ENCODE measurements at places on chromosomes 11 and 22. TPM values are rescaled to one million over a fixed set of nuclear protein-coding genes. Genes with fewer than 3 reads are reported as not detected.

Gene MOGAT2
- 0.18 TPM for total RNA-seq

Gene UBQLN3
- 1.1 TPM for total RNA-seq

Gene MYO18B
- not detected for total RNA-seq

Gene TREH
- total RNA-seq: not detected

Gene LMO2
- 28.3 TPM for total RNA-seq

Gene ENTHD1
- total RNA-seq: 4.9 TPM

Gene PVALB
- not detected for total RNA-seq

Gene NEFH
- total RNA-seq: 1.4 TPM

Gene MPEG1
- 18.0 TPM for total RNA-seq

Gene P2RY2
- 12.3 TPM for total RNA-seq

Gene KCNJ5
- total RNA-seq: 2.5 TPM

Gene PRCP
- total RNA-seq: 82.7 TPM

Gene RAB38
- total RNA-seq: 3.2 TPM

Gene APOBEC3G
- total RNA-seq: 8.9 TPM

Gene GAL3ST3
- total RNA-seq: not detected

Gene MED15
- total RNA-seq: 130 TPM

Gene CASP5
- total RNA-seq: 0.76 TPM

Gene OR52I1
- total RNA-seq: 0.13 TPM

Gene TMEM191B
- total RNA-seq: 0.80 TPM

Gene CADM1
- 58.7 TPM for total RNA-seq

Gene SLCO2B1
- 81.1 TPM for total RNA-seq

Gene TMEM25
- total RNA-seq: 20.9 TPM

Gene INPP5J
- 1.9 TPM for total RNA-seq

Gene OR8G5
- total RNA-seq: not detected

Gene TSPO
- total RNA-seq: 94.6 TPM

Gene KCNK7
- 1.5 TPM for total RNA-seq

Gene IGLL1
- not detected for total RNA-seq

Gene PTPRJ
- 35.1 TPM for total RNA-seq

Gene HEPHL1
- not detected for total RNA-seq
